H54 (cell line): ENCODE measurements at places on chromosomes 6 and 20.

GRCh38 chr6:37550191-37550831 lies 50.6 kb upstream of the CCDC167 start:
- DNase-seq, result peak; percentile 45

- no peak for DNase-seq
Observed at GRCh38 chr6:18577491-18577890, 190.3 kb downstream of the RNF144B start.

DNA sequence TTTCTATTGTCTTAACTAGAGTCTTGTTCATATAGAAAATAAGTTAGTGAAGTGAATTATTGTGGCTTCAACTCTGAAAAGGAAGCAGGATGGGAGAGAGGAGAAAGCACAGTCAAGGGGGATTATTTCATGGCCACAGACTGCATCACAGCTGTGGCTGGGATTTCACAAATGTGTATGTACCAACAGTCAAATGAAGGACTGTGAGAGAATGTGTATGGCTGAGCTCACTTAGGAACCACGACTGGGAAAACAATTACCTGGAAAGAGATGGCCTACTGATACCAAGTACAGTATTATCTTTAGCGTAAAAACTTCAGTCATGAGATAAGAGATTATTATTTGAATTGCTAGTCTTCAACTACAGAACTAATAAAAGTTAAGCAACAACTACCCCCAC lies 54.9 kb downstream of the SESN1 start:
- DNase-seq, result no peak

DNA sequence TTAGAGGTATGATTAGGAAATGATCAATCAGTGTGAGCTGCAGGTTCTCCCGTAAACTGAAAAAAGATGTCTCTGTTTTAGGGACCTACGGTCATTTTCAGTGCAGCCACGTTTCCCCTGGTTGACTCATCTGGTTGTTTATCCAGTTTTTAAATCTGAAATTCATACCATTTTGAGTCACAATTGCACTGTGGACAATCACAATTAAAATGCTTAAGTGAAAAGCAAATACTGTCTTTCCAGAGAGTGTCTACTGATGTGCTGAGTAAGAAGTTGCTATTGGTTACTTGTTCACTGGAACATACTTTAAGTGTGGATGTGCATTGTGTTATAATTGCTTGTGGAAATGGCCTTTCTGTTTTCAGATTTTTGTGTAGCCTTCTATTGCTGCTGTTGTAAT lies 305.1 kb upstream of the SASH1 start:
- DNase-seq, result no peak

GRCh38 chr6:72936766-72937559 lies 288.3 kb downstream of the KHDC1L start:
- no peak for DNase-seq

- no peak for DNase-seq
Observed at GRCh38 chr6:1614448-1615150, 4.9 kb downstream of the FOXC1 start.

GRCh38 chr6:31158863-31159855 lies 770 bp downstream of the TCF19 start:
- DNase-seq, result peak; percentile 44

DNA sequence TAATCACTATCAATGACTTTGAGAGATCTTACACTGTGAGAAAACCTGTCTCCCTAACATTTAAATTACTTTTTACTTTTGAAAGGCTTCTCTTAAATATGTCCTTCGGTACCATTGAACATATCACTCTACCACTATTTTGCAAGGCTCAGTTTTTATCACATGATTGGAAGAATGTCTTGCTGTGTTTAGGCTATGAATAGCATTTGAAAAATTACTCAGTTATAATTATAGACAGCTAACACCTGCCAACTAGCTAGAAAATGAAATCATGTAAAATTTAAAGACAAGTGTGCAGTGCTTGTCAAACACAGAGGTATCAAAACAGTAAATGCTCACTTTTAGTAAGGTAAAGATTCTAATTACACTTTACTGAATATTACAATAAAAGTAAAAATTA lies 11.0 kb downstream of the SESN1 start:
- no peak for DNase-seq

- DNase-seq, result no peak
Observed at GRCh38 chr6:79420054-79420453, 117.2 kb downstream of the LCA5 start.

GRCh38 chr20:48679599-48679998 lies 148.2 kb downstream of the PREX1 start:
- DNase-seq, result no peak

- DNase-seq, result no peak
Observed at GRCh38 chr6:31609519-31610406, 5.3 kb upstream of the AIF1 start.

DNA sequence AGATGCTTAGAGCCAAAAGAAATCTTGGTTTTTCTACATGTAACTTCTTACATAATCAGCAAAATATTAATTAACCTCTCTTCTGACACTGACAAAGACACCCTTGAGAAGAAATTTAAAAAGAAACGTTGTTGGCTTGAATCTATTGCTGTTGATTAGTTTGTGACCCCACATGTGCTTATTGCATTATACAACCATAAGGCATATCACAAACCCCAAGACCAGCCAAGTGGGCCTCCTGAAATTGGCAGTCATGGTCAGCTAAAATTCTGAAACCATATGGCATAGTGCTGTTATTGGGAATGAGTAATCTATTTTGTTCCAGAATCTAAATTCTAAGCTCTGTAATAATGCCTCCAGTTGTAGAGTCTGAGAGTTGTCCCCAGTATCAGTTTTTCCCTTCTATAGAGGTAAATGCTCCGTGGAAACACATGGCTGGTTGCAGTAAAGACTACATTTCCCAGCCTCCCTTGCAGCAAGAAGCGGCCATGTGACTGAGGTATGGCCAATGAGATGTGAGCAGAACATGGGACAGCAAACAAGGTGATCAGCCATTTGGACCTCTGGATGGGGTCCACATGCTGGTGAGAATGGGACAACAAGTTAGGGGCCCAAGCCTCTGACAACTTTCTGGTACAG lies 42.3 kb upstream of the PTPN1 start:
- peak; percentile 38 for DNase-seq

DNA sequence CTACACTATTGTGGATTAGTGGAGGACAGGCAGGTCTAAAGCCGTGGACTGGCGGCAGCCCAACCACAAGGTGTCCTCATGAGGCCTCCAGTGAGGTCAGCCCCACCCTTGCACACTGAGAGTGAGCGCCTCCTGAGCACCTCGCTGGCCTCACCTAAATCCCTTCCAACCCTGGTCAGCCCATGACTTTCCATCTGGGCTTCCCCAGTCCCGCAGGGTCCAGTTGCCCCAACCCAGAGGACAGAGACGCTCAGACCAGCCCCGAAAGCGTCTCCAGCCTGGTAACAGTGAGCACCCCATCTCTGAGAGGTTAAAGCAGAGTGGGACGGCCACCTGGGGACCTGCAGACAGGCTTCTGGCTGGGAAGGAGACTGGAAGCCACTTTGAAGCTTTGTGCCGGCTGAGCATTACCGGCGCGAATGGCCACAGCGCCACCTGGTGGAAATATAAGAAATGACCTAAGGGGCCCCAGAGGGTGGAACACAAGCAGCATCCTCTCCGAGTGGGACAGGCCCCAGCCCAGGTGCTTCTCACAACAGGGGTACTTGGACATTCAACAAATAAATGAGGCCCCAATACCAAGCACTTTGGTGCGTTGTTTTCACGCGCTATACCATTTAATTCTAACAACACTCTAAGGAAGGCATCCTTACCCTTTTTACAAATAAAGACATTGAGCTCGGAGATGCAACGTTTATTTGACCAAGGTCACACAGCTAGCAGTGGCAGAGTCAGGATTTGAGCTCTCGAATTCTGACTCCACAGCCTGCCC lies 65.7 kb upstream of the TOP1 start:
- DNase-seq, result peak; percentile 68

GRCh38 chr6:125834348-125834747 lies 43.6 kb downstream of the NCOA7 start:
- DNase-seq, result no peak

GRCh38 chr6:151149793-151150192 lies 90.0 kb upstream of the AKAP12 start:
- DNase-seq, result no peak

DNA sequence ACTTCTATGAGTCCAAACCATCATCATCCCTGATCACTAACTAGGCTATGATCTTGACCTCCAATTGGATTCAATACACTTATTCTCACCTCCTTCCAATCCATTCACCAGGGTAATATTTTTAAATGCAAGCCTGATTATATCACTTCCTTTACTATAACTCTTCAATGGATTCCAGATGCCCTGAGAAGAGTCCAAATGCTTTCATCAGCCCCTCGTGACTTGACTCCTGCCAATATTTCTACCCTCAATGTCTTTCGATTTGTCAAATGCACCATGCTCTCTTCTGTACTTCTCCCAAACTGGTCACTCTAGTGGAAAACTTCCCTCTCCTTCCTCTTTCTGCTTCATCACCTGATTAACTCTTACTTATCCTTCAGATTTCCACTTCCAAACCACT lies 70.8 kb downstream of the CD164 start:
- no peak for DNase-seq

DNA sequence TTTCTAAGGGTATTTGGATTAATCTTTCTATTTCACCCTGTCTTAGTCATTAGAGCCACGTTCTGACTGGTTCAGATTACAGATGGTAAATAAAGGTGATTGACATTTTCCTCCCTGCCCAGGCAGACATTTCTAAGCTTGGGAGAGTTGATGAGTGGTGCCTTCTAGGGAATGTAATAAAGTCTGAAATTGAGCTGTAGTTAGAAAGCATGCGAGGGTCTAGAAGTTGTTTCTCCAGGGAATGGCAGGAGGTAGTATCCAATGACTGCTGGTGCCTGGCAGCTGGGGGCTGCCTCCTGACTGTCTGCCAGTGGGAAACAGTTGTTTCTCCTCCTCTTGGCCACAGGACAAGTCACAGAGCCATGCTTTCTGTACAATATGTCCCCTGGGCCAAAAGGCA lies 14.6 kb downstream of the EDN3 start:
- DNase-seq, result no peak

DNA sequence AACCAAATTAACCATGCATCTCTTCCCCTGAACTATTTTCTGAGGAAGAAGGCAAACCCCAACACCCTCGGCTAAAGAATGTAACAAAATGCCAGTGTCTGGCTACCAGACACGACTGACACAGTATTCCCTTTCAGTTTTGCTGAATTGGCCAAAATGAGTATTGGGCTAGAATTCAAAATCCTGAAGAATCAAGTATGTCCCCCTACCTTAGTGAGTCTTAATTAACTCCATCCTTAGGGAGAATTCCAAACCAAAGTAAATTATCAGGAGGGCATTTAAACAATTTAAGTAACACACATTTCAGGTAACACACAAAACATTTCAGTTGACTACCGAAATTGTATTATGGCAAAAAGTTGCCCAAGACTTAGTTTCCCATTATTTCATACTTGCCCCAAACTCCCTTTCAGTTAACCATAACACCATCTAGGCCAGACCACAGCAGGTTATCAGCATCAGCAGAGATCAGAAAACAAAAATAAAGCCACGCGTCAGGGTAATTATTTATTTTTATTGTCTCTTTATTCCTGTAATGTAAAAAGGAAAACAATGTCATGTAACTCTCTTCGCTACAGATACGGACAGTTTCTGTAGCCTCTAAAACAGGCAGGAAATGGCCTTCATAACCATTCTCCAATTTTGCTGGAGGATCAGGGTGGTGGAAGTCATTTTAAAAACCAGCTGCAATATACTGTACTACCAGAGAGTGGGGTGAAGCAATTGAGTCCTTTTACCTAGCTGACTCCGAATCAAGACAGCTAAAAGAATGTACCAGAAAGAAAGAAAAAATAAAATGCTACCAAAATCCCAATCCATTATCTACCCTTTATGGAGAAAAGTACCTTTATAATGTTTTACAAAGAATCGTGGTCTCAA lies 1.9 kb downstream of the SNX5 start:
- no peak for DNase-seq

- DNase-seq, result no peak
Observed at GRCh38 chr6:146040360-146040759, 11.5 kb downstream of the GRM1 start.

DNA sequence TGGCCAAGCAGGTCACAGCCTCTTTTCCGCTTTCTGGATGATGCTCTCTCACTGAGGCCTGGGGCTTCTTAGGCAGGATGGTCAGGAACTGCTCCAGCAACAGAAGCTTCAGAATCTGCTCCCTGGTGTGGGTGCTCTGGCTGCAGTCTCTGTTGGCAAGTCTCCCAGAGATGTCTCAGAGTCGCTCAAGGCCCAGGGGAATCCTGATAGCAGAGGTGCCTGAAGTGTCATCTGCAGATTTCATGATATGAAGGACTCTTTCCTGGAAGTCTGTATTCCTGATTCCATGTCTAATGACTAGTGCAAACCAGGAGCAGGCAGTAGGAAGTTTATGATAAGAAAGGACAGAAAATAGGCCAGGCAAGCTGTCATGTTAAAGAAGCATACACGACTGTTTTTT lies 20.3 kb downstream of the ZSCAN31 start:
- no peak for DNase-seq

- no peak for DNase-seq
Observed at GRCh38 chr6:83958241-83958685, 75.3 kb upstream of the MRAP2 start.

- peak; percentile 1 for DNase-seq
Observed at GRCh38 chr6:128370072-128370471, 150.3 kb downstream of the PTPRK start.

DNA sequence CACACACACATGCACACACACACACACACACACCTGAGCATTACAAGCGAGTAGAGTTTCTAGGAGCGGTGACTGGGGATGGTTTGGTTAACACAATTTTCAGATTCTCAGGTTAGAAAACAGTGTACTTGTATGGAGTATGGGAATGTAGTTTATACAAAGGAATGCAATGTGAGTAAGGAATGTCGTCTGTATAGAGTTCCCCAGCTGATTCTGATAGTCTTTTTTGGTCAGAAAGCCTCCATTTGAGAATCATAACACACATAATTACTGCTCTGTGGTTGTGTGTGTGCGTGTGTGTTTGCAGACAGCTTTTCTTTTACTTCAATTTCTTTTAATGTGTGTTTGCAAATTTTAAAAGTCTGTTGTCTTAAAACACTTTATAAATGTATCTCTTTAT lies 93.2 kb downstream of the MYO6 start:
- DNase-seq, result no peak

DNA sequence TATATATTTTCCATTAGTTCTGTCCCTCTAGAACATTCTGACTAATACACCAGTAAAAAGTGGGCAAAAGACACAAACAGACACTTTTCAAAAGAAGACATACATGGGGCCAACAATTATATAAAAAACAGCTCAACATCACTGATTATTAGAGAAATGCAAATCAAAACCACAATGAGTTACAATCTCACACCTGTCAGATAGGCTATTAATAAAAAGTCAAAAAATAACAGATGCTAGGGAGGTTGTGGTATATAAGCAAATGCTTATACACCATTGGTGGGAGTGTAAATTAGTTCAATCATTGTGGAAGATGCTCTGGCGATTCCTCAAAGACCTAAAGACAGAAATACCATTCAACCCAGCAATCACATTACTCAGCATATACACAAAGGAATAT lies 1707.8 kb downstream of the GRIK2 start:
- DNase-seq, result no peak

DNA sequence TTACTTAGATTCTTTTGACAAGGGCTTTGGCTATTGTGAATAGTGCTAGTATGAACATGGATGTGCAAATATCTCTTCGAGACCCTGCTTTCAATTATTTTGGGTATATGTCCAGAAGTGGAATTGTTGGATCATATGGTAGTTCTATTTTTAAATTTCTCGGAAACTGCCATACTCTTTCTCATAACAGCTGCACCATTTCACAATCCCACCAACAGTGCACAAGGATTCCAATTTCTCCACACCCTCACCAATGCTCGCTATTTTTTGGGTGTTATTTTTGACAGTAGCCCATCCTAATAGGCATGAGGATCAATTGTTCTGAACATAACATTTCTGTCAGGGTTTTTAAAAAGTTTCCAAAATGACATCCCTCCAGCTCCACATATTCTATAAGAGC lies 69.2 kb upstream of the ESR1 start:
- no peak for DNase-seq
